Psoas muscle (tissue), 8 donors: ENCODE measurements at places on chromosomes 13 and 19. TPM values are rescaled to one million over a fixed set of nuclear protein-coding genes. Genes with fewer than 3 reads are reported as not detected.

Gene ZNF729
- total RNA-seq: not detected

- H3K27ac ChIP-seq: no peak overlapping the region
- no peak for DNase-seq
- no peaks in the 10 kb centered on the region for H3K4me1 ChIP-seq
- no peak overlapping the region for H3K4me3 ChIP-seq
- H3K27me3 ChIP-seq: no peaks in the 10 kb centered on the region
Observed at GRCh38 chr13:44769686-44770085, 193.6 kb upstream of the TSC22D1 start.

Gene FGF9
- total RNA-seq: 1.7 TPM

GRCh38 chr13:107518292-107518691 is 697.0 kb downstream of the LIG4 start:
- DNase-seq: no peak
- no peak overlapping the region for H3K4me3 ChIP-seq
- no peak overlapping the region for H3K27ac ChIP-seq
- H3K36me3 ChIP-seq: no peaks in the 10 kb centered on the region
- H3K4me1 ChIP-seq: no peaks in the 10 kb centered on the region

Gene ZNF416
- total RNA-seq: 2.1 TPM

- no peak overlapping the region for H3K27ac ChIP-seq
- no peaks in the 10 kb centered on the region for H3K27me3 ChIP-seq
- H3K4me1 ChIP-seq: no peaks in the 10 kb centered on the region
- no peak overlapping the region for H3K4me3 ChIP-seq
- no peaks in the 10 kb centered on the region for H3K36me3 ChIP-seq
Observed at GRCh38 chr13:40391788-40392187, 274.7 kb downstream of the FOXO1 start.

DNA sequence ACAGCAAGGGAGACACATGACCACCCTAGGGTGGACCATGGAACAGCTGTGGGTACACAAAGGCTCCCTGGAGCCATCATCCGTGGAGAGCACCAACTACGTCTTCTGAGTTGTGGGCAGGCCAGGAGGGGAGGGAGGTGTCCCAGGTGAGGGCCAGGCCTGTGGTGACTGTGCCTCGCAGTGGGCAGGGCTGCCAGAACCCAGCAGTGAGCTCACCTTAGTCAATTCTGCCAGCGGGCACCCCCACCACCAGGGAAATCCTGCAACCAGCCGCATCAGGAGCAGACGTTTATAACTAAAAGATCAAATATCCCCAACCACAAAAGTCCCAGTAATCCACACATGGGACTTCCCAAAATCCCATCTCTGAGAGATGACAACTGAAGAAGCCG is 19.6 kb downstream of the ELL start:
- H3K36me3 ChIP-seq: no peaks in the 10 kb centered on the region
- peaks cover 100% of the 10 kb centered on the region for H3K4me1 ChIP-seq
- no peak overlapping the region for H3K4me3 ChIP-seq
- no peak for DNase-seq

DNA sequence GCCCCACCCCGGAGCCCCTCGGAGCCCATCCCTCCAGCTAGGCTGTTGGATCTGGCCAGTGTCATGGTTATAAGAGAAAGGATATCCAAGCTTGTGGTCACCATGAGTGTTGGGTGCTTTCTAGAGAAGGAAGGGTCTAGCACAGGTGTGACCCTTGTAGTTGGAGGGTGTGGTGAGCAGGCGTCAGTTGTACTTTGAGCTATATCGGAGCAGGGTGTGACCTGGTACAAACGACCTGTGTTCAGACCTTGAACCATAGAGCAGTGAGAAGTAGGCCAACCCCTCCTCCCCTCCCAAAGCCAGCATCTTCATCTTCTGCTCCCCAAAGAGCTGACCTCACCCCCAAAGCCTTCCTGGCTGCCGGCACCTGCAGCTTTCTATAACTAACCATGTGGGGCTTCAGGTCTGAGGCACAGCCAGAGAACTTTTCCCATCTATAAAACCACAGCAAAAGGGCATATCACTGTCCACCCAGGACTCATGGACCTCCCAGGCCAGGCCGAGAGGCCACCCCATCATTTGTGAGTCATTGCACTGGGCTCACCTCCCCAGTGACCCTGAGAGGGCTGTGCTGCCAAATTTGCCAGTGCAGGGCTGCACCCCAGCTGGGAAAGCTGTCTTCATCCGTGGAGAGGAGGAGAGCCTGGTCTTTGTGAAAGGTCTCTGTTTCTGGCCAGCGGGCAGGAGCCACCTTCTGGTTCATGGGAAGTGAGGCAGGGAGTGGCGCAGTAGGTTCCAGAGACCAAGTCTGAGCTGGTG is 14.2 kb downstream of the RAB8A start:
- peaks cover 9% of the 10 kb centered on the region for H3K36me3 ChIP-seq
- no peak overlapping the region for H3K4me3 ChIP-seq
- no peaks in the 10 kb centered on the region for H3K4me1 ChIP-seq
- DNase-seq: no peak
- no peaks in the 10 kb centered on the region for H3K27me3 ChIP-seq

DNA sequence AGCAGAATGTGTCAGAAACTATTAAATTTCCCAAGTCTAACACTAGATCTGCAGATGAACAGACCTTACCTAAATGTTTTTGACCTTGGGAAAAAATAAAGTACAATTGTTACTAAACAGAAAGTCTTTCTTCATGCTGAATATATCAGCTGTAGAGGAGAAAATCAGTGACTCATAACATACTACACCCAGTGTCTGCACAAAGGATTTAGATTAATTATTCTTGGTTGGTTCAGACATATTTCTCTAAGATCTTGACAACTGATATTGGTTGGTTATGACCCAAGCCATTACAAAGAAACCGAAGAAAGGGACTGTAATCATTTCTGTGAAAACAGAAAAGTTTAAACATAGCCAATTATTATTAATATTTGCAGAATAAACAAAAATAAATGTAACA is 225.1 kb downstream of the HS6ST3 start:
- H3K4me1 ChIP-seq: no peaks in the 10 kb centered on the region
- H3K4me3 ChIP-seq: no peak overlapping the region
- DNase-seq: no peak
- no peaks in the 10 kb centered on the region for H3K27me3 ChIP-seq
- no peak overlapping the region for H3K27ac ChIP-seq
- no peaks in the 10 kb centered on the region for H3K36me3 ChIP-seq

Gene ZNF431
- total RNA-seq: 10.1 TPM

- H3K36me3 ChIP-seq: peaks cover 3% of the 10 kb centered on the region
- no peaks in the 10 kb centered on the region for H3K27me3 ChIP-seq
- peak overlapping the region; percentile 20 for H3K4me3 ChIP-seq
Observed at GRCh38 chr13:30659980-30660379, 42.3 kb downstream of the USPL1 start.

GRCh38 chr13:30968846-30969245 is 36.4 kb downstream of the TEX26 start:
- DNase-seq: no peak
- no peaks in the 10 kb centered on the region for H3K4me1 ChIP-seq
- no peak overlapping the region for H3K27ac ChIP-seq
- no peaks in the 10 kb centered on the region for H3K27me3 ChIP-seq
- no peaks in the 10 kb centered on the region for H3K36me3 ChIP-seq
- H3K4me3 ChIP-seq: no peak overlapping the region

Gene TPTE2
- total RNA-seq: not detected

- H3K4me1 ChIP-seq: no peaks in the 10 kb centered on the region
- no peaks in the 10 kb centered on the region for H3K36me3 ChIP-seq
- H3K4me3 ChIP-seq: no peak overlapping the region
- H3K27me3 ChIP-seq: no peaks in the 10 kb centered on the region
Observed at GRCh38 chr13:41296879-41297646, 14.0 kb upstream of the NAA16 start.

Gene OR4F17
- total RNA-seq: not detected

Gene C1QTNF9B
- total RNA-seq: 0.34 TPM

GRCh38 chr13:59677966-59678814 is 485.5 kb downstream of the DIAPH3 start:
- no peaks in the 10 kb centered on the region for H3K27me3 ChIP-seq
- peaks cover 4% of the 10 kb centered on the region for H3K4me1 ChIP-seq
- DNase-seq: no peak
- no peak overlapping the region for H3K4me3 ChIP-seq
- no peaks in the 10 kb centered on the region for H3K36me3 ChIP-seq

DNA sequence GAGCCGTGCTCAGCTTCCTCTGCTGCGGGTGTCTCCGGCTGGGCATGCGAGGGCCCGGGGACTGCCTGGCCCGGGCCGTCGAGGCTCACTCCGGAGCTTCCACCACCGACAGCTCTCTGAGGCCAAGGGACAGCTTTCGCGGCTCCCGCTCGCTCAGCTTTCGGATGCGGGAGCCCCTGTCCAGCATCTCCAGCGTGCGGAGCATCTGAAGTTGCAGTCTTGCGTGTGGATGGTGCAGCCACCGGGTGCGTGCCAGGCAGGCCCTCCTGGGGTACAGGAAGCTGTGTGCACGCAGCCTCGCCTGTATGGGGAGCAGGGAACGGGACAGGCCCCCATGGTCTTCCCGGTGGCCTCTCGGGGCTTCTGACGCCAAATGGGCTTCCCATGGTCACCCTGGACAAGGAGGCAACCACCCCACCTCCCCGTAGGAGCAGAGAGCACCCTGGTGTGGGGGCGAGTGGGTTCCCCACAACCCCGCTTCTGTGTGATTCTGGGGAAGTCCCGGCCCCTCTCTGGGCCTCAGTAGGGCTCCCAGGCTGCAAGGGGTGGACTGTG is 1.2 kb downstream of the S1PR4 start:
- H3K27me3 ChIP-seq: no peaks in the 10 kb centered on the region
- peaks cover 6% of the 10 kb centered on the region for H3K4me1 ChIP-seq
- H3K36me3 ChIP-seq: no peaks in the 10 kb centered on the region
- no peak overlapping the region for H3K27ac ChIP-seq
- no peak for DNase-seq

DNA sequence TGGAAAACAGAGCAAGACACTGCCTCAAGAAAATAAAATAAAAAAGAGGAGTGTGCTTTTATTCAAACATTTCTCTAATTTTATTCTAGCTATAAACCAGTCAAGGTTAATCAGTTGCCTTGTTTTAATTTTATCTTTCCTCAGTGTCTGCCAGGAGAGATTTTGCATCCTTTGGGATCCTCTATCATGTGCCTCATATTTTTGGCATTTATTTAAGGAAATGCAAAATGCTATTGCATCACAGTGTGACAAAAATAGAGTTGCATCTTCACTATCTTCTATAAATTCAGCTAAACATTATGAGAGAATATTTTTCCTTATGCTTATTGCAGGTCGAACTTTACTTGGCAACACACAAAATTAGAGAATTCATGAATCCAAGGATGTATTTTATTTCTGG is 639.0 kb upstream of the KLF12 start:
- no peaks in the 10 kb centered on the region for H3K36me3 ChIP-seq
- no peak overlapping the region for H3K27ac ChIP-seq
- no peaks in the 10 kb centered on the region for H3K27me3 ChIP-seq
- no peak overlapping the region for H3K4me3 ChIP-seq
- H3K4me1 ChIP-seq: no peaks in the 10 kb centered on the region

DNA sequence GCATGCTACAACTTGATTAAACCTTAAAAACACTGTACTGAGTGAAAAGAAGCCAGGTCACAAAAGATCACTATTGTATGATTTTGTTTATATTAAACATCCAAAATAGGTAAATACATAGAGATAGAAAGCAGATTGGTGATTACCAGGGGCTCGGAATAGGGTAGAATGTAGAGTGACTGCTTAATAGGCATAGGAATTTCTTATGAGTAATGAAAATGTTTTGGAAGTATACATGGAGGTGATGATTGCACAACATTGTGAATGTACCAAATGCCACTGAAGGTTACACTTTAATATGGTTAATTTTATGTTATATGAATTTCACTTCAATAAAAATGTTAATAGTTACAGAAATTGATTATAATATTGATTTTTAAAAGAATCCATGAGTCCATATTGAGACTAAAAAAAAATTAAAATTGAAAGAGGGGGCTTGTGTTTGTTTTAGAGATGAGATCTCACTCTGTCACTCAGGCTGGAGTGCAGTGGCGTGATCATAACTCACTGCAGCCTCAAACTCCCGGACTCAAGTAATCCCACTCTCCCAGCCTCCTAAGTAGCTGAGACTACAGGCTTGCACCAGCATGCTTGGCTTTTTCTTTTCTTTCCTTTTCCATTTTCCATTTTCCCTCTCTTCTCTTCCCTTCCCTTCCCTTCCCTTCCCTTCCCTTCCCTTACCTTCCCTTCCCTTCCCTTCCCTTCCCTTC is 85.1 kb downstream of the FNDC3A start:
- no peaks in the 10 kb centered on the region for H3K27me3 ChIP-seq

Gene HTR2A
- not detected for total RNA-seq

GRCh38 chr19:27966390-27966816 is 1246.5 kb downstream of the UQCRFS1 start:
- DNase-seq: no peak
- no peaks in the 10 kb centered on the region for H3K36me3 ChIP-seq
- no peaks in the 10 kb centered on the region for H3K4me1 ChIP-seq
- no peak overlapping the region for H3K27ac ChIP-seq

- H3K27ac ChIP-seq: peak overlapping the region; percentile 68
- no peak for DNase-seq
- no peaks in the 10 kb centered on the region for H3K27me3 ChIP-seq
- peak overlapping the region; percentile 59 for H3K4me3 ChIP-seq
- no peaks in the 10 kb centered on the region for H3K36me3 ChIP-seq
- peaks cover 7% of the 10 kb centered on the region for H3K4me1 ChIP-seq
Observed at GRCh38 chr19:15199661-15200552, 888 bp downstream of the NOTCH3 start.

DNA sequence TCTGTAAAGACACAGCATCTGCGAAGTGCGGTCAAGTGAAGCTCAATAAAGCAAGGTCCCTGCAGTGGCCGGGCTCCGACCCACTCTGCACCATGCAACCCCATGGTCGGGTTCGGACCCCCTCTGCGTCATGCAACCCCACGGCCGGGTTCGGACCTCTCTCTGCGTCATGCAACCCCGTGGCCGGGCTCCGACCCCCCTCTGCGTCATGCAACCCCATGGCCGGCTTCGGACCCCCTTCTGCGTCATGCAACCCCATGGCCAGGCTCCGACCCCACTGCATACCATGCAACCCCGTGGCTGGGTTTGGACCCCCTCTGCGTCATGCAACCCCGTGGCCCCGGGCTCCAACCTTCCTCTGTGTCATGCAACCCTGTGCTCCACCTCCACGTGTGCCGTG is 43.8 kb downstream of the CARS2 start:
- H3K4me1 ChIP-seq: no peaks in the 10 kb centered on the region
- H3K27me3 ChIP-seq: no peaks in the 10 kb centered on the region
- DNase-seq: no peak

DNA sequence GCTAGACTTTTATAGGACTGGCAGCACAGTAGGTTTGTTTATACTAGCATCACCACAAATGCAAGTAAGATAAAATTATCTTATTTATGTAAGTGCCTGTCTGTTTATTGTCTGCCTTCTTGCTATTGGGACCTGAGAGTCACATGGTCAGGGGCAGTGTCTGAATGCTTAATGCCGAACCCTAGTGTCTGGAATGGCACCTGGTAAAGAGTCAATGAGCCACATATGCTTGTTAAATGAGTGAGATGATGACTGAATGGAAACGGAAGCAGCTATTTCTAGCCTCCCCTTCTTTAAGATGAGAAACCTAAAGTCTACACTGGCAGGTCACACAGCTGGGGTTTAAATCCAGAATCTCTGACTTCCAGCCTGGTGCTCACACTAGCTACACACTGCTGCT is 92.2 kb downstream of the STOML3 start:
- no peaks in the 10 kb centered on the region for H3K27me3 ChIP-seq
- no peak for DNase-seq
- H3K4me3 ChIP-seq: no peak overlapping the region
- no peaks in the 10 kb centered on the region for H3K4me1 ChIP-seq
- no peaks in the 10 kb centered on the region for H3K36me3 ChIP-seq

- peak overlapping the region; percentile 84 for H3K27ac ChIP-seq
- no peaks in the 10 kb centered on the region for H3K27me3 ChIP-seq
- H3K36me3 ChIP-seq: no peaks in the 10 kb centered on the region
- no peak for DNase-seq
- no peak overlapping the region for H3K4me3 ChIP-seq
Observed at GRCh38 chr13:44902738-44903137, 86.5 kb downstream of the NUFIP1 start.

Gene CGB5
- total RNA-seq: not detected

- H3K4me1 ChIP-seq: peaks cover 18% of the 10 kb centered on the region
- peak overlapping the region; percentile 60 for H3K4me3 ChIP-seq
- peaks cover 19% of the 10 kb centered on the region for H3K27me3 ChIP-seq
Observed at GRCh38 chr19:677601-678436, 1.6 kb downstream of the FSTL3 start.
